ENCODE measurements at places on chromosomes 4 and X.

DNA sequence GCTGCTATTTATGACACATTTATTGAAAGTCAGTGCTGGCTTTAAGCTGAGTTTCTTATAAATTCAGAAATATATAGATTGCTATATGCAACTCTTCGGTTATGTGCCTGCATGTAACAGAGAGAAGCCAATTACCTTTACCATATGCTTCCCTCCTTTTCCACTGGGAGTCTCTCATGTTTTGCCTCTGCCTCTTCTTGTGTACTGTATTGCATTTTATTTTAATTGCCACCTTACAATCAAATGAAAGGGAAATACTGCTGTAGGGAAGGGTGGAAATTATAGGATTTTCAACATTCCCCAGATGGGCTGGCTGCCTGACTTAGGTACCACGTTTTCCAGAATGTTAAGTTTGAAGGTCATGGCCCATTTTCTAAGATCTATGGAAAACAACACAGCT, 655.4 kb upstream of the SLIT2 start:
- DNase-seq, result no peak

- no peak for DNase-seq
These were observed 45.7 kb upstream of the AGA start for GRCh38 chr4:177487977-177488376.

DNA sequence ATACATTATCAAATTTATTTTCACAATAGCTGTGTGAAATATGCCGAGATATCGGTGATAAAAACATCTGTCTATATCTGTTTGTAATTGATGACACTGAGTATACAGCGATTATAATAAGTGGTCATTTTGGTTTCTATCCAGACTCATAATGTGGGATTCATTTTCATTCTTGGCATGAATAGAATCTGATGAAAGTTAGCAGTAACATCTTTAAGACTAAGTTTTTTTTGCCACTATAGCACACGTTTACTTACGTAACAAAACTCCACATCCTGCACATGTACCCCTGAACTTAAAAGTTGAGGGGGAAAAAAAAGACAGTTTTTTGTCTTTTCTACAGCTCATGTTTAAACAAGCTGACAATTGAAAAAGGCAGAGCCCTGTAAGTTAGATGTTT, 86.4 kb downstream of the PPA2 start:
- DNase-seq, result no peak

DNA sequence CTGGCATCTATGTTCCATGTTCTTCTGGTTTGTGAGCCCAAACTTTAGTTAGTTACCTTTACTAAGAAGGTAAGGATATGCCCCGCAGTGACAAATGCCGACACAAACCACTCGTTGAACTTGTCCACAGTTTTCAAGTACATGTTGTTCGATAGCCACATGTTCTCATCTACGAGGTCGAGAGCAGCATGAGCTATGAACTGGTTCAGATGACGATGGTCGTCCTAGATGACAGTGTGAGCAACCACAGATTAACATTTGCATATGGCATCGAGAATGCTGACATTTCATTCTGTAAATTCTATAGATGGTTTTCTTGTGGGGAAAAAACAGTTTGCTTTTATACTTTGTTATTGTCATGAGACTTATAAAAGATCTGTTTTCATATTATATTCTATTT, 18.0 kb downstream of the TRAPPC2 start:
- DNase-seq, result no peak

DNA sequence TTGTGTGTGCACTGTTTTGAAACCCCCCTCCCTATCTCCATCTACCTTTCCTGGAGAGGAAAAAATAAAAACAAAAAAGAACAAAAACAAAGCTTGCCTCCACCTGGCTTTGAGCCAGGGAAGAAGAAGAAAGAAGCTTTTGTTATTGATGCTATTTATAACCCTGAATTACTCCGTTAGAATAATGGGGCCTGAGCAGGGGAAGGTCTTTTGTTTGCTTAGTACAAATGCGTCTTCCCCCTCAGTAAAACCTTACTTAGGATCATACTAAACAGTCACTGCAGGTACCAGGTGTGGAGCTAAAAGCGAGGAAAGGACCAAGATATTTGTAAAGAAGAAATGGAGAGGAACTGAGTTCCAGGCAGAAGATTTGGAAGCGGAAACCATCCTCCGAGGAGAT, 352.1 kb downstream of the KCNIP4 start:
- no peak for DNase-seq

- DNase-seq, result no peak
These were observed 33.4 kb downstream of the APOOL start for GRCh38 chrX:85037114-85037513.

GRCh38 chr4:159669094-159669493, 566.2 kb downstream of the RAPGEF2 start:
- no peak for DNase-seq
